ENCODE measurements at places on chromosomes 1 and 21.
A peak's percentile ranks its signal among the peaks of the same experiment; 100 is the strongest.

GRCh38 chr21:19508844-19509243 is 1105.3 kb upstream of the TMPRSS15 start:
- DNase-seq = no peak

GRCh38 chr1:179226738-179227137 is 2.7 kb downstream of the ABL2 start:
- DNase-seq = no peak

GRCh38 chr1:190478149-190479049 is 735 bp upstream of the BRINP3 start:
- DNase-seq = peak; percentile 65

DNA sequence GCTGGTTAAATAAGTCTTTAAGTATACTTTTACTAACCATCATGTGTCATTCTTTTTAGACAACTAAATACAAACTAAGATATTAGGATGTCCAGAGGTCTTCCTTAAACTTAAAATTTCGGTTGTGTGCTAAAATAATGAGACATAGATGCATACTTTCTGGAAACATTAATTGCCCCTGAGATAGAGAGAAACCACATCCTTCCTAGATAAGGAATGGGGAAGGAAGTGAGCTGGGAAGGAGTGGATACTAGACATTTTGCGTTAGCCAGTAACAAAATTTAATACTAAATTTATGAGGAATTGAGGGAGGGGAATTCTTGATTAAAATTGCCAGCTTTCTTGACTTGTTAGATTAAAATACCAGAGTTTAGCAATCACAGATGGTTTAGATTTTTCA is 37.1 kb upstream of the PTGS2 start:
- no peak for DNase-seq

DNA sequence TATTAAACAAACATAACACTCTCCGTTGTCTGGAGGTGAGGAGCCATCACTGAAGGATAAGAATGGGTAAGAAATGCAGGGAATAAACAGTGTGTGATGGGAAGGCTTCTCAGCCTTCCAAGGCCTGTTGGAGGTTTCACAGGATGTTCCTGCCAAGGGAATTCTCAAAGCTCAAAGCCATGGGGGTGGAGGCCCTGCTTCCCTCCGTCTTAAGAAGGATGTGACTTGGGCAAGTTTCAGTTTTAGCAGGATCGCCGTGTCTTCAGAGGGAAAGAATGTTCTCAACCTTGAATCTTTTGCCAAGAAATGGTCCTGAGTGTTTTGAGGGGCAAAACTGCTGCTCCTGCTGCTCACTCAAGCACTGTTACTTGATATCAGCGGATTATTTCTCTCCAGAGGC is 41.7 kb upstream of the IL20 start:
- no peak for DNase-seq

GRCh38 chr1:69403756-69404320 is 163.9 kb upstream of the LRRC7 start:
- no peak for DNase-seq

- no peak for DNase-seq
Observed at GRCh38 chr21:42032968-42033367, 22.8 kb upstream of the ZBTB21 start.

DNA sequence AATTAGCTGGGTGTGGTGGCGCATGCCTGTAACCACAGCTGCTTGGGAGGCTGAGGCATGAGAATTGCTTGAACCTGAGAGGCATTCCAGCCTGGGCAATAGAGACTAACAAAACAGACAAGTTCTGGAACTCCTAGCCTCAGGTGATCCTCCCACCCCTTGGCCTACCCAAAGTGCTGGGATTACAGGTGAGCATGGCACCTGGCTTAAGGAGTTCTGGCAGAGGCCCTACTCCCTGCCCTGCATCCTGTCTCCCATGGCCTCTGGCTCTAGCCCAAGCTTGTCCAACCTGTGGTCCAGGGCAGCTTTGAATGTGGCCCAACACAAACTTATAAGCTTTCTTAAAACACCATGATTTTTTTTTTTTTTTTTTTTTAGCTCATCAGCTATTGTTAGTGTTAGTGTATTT is 20.4 kb downstream of the TOMM20 start:
- no peak for DNase-seq

DNA sequence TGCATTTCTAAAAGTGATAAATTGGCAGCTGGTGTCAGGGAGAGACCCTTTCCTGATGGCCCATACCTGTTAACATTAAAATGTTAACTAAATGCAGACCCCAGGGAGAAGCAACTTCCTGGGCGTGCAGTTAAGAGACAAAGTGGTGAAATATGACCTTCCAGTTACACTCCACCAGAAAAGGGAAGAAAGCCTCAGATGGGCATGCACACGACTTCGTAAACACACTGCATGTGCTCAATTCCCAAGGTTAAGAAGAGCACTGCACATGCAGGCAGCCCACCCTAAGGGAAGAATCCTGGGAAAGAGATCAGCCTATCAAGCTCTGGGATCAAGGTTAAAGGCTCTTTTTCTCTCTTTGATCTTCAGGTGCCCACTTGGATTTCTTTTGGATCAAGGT is 9.7 kb upstream of the GBP6 start:
- no peak for DNase-seq

- DNase-seq = peak; percentile 49
Observed at GRCh38 chr1:29136391-29136915, 12.8 kb upstream of the TMEM200B start.

GRCh38 chr1:49197081-49197480 is 420.4 kb upstream of the BEND5 start:
- DNase-seq = no peak

DNA sequence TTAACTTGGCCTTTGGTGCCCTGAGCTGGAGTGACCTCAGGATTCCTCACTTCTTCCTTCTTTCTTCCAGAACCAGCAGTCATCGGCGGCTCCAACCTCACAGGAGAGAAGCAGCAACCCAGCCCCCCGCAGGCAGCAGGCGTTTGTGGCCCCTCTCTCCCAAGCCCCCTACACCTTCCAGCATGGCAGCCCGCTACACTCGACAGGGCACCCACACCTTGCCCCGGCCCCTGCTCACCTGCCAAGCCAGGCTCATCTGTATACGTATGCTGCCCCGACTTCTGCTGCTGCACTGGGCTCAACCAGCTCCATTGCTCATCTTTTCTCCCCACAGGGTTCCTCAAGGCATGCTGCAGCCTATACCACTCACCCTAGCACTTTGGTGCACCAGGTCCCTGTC is 6.3 kb upstream of the OLFML3 start:
- DNase-seq = no peak

- no peak for DNase-seq
Observed at GRCh38 chr1:43505077-43505780, 25.5 kb upstream of the PTPRF start.

GRCh38 chr1:115105831-115106230 is 16.5 kb upstream of the TSPAN2 start:
- no peak for DNase-seq

- DNase-seq = no peak
Observed at GRCh38 chr1:7278045-7278444, 492.8 kb downstream of the CAMTA1 start.

DNA sequence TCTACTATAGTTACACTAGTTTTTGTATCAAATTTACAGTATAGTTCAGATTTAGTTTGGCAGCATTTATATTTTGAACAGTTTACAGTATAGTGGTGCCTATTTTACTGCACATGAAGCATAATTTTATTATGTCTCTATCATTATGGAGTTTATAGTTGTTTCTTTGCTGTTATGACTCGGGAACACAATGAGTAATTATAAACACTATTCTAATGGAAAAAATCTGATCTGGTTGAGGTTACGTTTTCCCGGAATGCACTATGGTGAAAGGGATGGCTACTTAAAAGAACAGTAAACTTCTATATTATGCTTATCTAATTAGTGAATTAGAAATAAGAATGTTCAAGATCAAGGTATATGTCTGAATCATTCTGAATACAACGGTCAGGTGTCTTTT is 10.6 kb downstream of the LCA5L start:
- no peak for DNase-seq

DNA sequence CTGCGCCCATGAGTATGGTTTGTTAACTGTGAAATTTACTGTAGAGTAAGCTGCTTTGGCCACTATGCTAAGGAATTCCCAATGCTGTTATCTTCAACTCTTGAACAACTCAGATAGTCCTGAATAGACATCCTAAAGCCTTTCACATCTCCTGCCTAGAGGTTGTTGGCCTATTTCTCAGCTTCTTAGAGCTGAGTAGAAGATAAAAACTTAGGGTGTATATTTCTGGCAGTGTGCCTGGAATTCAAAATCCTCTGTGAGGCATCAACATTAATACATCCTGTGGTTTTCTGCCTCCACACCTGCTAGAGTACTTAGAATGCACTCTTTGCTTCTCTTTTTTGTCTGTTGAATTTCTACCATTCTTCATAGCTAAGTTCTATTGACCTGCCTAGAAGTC is 45.8 kb upstream of the RC3H1 start:
- peak; percentile 51 for DNase-seq

GRCh38 chr1:8147956-8148355 is 121.8 kb upstream of the ERRFI1 start:
- peak; percentile 59 for DNase-seq

DNA sequence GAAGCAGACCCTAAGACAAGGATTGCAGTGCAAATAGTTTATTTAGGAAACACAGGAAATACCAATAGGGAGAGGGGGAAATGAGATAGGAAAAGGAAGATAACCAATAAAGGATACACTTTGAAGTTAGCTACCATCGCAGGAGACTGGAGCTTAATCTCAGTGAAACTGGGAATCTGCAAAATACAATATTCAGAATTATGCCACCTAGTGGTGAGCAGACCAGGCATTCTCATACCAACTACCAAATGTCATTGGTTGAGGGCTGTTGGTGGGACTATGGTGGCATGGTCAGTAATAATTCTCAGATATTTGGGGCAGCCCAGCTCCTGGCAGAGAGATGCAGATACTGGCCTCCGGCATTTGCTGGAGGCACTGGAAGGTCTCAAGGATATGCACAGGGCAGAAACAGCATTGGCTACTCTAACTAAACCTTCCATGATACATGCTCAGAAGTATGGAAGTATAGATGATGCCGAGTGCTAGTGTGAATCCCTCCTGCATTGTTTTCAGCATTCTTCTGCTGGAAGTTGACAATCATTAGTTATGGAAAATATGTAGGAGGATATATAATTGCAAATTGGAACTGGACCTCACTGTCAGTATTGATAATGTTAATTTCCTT is 11.8 kb upstream of the ZFP69B start:
- peak; percentile 28 for DNase-seq

GRCh38 chr1:67084765-67085318 is 30.9 kb upstream of the SLC35D1 start:
- no peak for DNase-seq

- DNase-seq = peak; percentile 94
Observed at GRCh38 chr1:27031235-27032118, 18.8 kb upstream of the TENT5B start.

- peak; percentile 86 for DNase-seq
Observed at GRCh38 chr1:151513626-151514121, 2.5 kb downstream of the CGN start.

- DNase-seq = peak; percentile 97
Observed at GRCh38 chr1:115877511-115877910, 36.6 kb upstream of the NHLH2 start.

DNA sequence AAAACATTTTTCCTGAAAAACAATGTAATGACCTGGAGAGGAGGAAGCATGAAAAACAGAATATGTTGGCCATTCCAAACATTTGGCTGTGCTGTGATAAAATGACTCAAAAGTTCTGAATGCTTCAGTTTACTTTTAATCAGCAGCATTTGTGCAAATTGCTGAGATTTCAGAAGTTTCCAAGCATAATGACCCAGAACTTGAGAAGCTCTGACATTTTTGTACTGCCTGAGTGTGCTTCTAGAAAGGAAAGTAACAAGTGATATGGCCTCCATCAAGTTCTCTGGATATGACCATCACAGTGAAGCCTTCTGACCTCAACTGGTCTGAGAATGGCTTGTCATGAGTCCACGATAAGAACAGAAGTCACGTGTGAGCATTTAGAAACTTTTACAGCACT is 283.4 kb upstream of the ZRANB2 start:
- DNase-seq = no peak

DNA sequence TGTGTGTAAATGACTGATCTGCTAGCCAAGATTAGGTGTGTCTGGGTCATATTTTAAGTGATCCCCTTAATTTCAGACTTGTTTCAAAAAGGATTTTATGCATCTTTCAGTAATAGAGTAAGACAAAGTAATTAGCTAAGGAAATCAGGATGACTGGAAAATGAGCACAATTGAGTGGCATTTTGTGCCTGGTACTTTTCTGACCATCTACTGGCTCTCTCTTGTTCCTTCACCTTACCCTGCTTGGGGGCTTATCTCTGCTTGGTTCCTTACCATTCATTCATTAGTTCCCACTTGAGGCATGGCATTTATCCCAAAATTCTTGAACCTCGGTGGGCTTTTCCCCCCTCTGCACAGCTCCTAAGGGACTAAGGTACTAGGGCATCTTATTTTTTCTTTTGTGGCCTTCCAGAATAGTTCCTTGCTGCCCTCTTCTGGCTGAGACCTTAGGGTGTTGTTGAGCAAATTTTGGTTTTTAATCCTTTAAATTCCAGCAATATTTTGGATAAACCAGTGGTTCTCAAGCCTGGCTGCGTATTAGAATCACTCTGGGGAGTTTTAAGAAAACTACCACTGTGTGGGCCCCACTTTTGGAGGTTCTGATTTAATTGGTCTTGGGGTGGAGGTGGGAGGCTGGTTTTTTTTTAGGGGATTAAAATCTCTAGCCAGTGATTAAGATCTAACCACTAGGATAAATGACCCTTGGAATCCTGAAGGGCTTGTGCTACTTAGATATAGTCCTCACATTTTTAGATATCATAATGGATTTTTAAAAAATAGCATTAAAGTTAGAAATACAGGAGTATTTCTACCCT is 50.8 kb downstream of the HS2ST1 start:
- DNase-seq = peak; percentile 39

DNA sequence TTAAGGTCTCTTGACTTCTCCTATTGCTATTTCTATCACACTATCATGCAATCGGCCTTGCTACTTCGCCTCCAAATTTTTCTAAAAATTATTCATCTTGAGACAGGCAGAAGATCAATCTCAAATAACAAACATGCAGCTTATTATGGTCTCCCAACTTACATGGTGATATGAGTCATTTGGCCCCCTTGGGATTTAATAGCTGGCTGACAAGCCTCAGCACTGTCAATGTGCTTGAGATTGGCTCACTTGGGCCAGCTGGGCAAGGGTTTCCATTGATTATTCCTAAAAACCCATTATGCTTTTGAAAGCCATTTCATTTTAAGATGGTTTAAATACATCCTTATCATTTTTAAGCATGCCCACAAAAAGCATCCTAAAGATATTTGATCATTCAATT is 224.5 kb upstream of the NFIA start:
- no peak for DNase-seq
